Stimulated activated CD4-positive, alpha-beta T cell treated with anti-CD3 and anti-CD28 coated beads, Interleukin-4, amount 100 ng/mL, for 4 hours (primary cell): ENCODE measurements at places on chromosomes 5 and 9.

DNA sequence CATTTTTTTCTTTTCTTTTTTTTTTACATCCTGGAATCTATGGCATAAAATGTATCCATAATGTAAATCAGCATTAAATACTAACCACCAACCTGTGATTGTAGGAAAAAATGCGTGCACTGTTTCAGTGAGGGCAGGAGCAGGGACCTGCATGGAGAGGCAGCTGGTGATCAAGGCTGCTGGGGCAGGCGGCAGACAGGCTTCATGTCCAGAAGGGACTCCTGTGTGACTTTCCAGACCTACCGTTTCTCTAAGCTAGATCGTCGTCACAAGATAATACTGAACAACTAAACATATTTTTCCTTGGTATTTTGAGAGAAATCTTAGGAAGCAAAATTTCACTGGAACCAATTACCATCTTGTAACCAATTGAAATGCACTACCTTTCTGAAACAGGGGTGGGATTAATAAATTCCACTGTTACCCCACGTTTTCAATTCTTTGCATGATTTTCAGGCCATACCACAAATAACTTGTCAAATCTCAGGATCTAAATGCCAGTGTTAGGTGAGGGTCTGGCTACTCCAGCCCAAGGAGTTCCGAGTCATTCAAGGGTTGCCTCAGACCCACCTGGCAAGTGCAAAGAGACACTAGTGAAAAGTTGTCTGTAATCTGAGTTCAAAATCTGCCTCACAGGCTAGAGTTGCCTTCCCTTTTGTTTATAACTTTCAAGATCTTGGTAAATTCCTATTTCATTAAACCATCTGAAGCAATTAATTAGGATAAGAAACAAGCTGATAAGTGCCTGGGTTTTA, 198.2 kb downstream of the SEMA5A start:
- no peak for DNase-seq

GRCh38 chr9:3868012-3868411, 342.2 kb upstream of the RFX3 start:
- no peak for DNase-seq

DNA sequence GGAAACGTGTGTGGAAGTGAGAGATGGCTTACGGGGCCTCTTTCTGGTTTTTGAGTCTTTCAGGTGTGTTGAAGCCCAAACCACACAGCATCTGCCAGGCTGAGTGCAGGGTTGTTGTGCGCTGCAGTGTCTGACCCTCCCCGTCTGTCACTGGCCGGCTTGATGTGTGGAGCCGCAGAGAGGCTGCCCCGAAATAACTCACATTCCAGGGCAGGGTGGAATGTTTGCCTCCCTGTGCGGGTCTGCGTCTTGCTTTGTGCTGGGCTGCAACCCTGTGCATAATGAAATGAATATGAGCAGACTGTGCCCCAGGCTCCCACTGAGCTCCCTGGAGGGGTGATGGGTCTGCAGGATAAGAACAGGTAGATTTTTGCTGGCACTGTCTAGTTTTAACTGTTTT, 9.9 kb upstream of the PLEKHG4B start:
- no peak for DNase-seq

- DNase-seq, result peak; percentile 15
These were observed 1.1 kb upstream of the ICE1 start for GRCh38 chr5:5421149-5421960.

DNA sequence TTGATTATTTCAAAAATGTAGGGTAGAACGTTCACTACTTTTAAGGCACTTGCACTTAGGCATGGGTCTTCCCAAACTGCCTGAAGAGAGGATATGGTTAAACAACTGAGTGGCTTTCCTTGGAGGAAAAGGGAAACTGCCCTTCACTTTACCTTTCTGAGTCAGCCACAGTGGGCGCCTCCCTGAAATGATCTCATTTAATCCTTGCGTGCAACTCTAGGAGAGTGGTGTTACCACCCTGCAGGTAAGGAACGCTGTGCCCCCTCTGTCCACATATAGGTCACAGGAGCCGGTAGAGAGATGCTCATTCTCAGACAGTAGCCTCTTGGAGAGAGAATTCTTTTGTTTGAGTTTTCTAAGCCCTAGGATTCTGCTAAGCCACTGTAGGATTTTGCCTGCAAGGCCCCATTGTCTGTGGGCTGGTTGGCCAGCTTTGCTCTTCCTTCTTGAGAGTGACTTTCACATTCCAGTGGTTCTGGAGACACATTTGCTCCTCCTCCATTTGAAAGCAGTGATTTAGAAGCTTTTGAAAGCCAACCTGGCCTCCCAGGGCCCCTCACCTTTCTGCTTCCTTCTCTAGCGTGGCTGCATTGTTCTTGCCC, 110.3 kb upstream of the CTSL start:
- DNase-seq, result no peak

GRCh38 chr9:114261026-114261425, 61.9 kb upstream of the ORM1 start:
- no peak for DNase-seq

DNA sequence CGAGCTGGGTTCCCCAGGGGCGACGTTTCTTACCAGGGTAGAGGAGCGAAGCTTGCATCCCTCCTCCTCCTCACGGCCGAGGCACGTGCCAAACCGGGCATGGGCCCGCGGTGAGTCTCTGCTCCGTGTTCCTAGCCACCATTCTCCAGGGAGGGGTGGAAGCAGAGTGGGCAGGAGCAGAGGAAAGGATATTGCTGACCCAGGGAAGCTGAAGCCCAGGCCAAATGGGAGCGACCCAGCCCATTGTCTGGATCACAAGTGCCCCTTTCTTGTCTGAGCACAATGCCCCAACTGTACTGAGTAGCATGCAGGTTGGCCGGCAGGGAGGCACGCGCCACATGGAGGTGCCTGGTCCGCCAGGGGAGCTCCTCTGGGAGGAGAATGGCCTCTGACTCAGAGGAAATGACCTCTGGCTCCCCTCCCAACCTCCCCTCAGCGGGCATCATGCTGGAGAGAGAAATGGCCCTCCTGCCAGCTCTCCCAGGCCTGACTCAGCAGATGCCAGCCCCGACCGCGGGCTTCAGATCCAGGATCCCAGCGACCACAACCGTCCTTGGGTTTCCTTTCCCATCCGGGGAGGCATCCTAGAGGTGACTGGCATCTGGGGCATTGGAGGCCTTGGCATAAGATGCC, 1.1 kb downstream of the PRR7 start:
- no peak for DNase-seq

- DNase-seq, result no peak
These were observed 813 bp upstream of the AGTPBP1 start for GRCh38 chr9:85742597-85742936.

DNA sequence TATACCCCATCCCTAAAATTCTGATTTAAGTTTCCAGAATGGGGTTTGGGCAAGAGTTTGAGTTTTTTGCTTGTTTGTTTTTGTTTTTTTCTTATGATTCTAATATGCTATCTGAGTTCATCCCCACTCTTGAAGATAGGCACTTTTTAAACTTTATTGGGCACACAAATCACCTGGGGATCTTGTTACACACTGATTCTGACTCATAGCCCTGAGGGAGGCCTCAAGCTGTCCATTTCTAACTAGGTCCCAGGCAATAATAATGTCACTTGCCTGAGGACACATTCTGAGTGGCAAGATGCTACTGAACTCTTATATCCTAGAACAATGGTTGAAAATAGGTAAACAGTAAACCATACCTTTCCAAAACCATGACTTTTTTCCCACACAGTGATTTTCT, 22.8 kb upstream of the ABLIM3 start:
- no peak for DNase-seq

GRCh38 chr5:60356745-60357144, 343.2 kb downstream of the DEPDC1B start:
- no peak for DNase-seq

- no peak for DNase-seq
These were observed 321.8 kb downstream of the SLIT3 start for GRCh38 chr5:168979135-168979534.

GRCh38 chr5:181166812-181167733, 19.7 kb downstream of the OR2V2 start:
- DNase-seq, result no peak

GRCh38 chr5:17228821-17229291, 11.4 kb downstream of the BASP1 start:
- DNase-seq, result no peak

GRCh38 chr5:177035976-177036375, 13.5 kb downstream of the ZNF346 start:
- no peak for DNase-seq

GRCh38 chr5:24364711-24365110, 280.1 kb downstream of the CDH10 start:
- DNase-seq, result no peak

DNA sequence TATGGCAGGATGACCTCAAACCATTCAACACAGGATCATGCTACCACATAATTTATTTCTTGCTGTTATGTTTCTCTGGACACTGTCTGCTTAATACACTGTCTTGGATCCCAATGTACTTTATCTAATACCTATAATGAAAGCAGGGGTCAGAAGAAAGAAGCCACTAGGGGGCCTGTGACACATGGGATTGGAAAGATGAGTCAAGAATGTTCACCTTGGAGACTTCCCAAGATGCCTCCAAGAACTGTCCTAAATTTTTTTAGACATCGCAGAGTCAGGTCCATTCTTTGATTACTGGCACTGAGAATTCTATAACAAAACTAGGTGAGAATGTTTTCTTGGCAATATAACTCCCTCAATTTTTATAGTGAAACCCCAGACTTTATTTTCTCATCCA, 305.8 kb upstream of the SMARCA2 start:
- DNase-seq, result no peak

DNA sequence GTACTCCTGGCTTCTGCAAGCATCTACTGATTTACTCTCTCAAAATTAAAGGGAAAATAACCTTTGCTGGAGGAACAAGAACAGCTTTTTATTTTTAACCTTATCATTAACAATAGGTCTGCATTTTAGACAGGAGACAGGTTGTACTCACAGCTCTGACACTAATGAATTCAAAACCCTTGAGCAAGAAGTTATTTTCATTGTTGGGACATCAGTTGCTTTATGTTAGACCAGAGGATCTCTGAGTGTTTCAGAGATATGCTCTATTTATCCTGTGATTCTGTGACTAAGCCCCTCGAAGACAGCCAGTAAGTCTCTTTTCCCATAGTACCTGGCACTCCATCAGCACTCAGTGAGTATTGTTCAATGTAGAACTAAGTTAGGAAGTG, 190.2 kb upstream of the PCSK5 start:
- no peak for DNase-seq

DNA sequence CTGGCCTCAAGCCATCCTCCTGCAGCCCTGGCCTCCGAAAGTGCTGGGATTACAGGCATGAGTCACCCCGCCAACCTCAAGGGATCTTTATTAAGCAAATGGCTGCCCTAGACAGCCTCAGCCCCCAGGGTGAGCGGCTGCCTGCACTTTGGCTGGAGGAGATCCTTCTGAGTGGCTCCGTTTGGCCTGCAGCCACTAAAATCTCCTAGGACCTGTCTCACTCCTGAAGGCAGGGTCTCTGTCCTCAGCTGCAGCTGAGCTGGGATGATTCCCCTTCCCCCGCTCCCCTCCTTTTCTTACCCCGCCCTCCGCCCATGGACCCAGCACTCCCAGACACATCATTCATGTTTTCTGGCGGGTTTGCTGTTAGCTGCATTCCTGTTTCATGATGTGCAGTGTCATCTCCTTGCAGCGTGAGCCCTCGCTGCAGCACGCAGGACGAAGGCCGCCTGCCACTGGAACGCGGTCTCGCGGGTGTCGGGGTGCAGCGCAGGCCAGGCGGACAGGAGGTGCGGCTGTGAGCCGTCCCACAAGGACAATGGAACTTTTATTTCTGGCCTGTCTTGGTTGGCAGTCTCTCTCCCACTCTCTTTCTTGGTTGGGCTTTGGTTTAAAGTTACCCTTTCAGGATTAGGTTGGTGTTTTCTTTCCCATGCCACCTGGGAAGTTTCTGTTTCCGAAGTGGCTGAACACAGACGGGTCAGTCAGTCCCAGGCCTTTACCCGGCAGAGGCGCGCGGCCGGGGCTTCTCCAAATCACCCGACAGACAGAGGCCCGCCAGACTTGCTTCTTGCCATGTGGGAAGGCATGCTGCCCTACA, 137.1 kb downstream of the FOXD1 start:
- no peak for DNase-seq

DNA sequence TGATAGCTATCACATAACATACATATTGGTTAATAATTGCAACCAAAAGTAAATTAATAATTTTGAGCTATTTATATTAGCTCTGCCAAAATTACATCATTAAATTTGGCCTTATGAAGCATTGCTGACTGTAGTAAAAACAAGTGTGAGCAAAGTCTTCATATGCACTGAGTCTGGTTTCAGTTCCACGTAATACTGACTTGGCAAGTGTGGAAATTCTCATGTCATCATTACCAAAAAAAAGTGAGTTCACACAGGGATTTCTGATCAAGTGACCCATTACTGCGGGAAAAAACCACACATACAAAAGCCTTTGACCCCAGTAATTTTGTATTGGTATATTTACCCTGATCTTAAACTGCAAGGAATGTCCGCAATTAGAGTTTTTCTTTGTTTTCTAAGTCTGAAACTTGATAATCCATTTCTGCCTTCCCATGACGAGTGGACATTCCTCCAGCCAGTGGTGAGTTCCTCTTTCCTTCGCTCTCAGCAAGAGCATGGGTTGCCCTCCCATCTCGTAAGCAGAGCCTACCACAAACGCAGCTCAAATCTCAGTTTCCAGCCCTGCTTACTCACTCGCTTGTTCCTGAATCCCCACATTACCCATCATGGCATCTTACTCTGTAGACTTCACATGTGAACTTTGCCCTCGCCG, 220.2 kb upstream of the DMRT1 start:
- no peak for DNase-seq

DNA sequence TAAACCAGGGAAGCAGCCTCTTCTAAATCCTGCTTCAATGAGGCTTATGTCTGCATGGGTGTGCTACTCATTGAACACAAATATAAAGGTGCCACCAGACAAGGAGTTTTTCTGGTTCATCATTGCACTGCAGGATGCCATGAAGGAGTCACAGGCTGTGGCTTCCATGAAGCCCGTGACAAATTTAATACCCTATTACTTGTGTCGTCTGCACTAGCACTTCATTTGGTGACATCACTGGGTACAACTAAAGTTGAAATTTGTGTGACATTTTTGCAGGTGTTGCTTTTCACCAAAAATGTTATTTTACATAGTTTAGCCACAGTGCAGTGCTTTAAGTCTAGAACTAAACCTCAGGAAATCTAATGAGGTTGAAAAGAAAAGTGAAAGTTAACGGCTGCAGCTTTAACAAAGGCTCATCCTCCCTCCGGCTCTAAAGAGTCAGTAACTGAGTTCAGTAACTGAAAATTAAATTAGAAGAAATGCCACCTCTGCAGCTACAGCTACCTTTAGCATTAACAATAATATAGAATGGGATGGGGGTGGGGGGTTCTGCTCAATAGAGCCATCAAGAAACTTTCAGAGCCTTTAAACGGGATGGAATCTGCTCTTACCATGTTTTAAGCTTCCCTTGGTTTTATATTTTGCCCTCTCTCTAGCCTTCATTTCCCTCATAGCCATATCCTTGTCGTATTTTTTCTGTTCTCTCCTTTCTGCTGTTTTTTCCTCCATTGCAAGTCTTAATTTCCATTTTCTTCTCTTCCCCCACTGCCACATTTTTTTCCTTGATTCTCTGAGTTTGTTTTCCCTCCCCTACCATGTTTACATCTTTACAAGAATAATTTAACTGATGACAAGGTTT, 233.8 kb upstream of the TMEM161B start:
- DNase-seq, result no peak

- DNase-seq, result peak; percentile 20
These were observed 956 bp downstream of the MBLAC2 start for GRCh38 chr5:90473396-90474234.
